ENCODE measurements at places on chromosomes 5 and 9. TPM values are rescaled to one million over a fixed set of nuclear protein-coding genes. Genes with fewer than 3 reads are reported as not detected.

PCDHA7 gene
- 0.15 TPM for total RNA-seq

SEC24A gene
- 22.0 TPM for total RNA-seq

FBXL7 gene
- 8.0 TPM for total RNA-seq

ABITRAM gene
- total RNA-seq = 16.5 TPM

MEIKIN gene
- total RNA-seq = not detected

- no peak for DNase-seq
Observed at GRCh38 chr9:84266087-84266561, 74.4 kb downstream of the SLC28A3 start.

DNA sequence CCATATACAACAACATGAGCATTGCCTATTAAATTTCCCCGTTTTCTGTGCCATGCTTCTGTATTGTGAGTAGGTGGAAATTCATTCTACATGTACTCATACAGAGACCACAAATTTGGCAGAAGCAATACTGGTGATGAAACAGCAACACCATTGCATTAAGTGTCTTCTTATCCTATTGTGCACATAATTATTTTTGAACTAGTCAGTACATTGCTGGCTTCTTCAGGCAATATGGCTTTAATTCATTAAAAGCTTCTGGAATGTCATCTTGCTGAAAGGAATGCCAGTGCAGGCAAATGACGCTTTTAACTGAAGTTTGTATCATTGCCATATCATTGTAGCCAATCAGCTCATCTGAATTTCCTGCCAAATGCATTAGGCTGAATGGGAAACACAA is 82.6 kb downstream of the KIAA1958 start:
- DNase-seq = no peak
